Frontal cortex (tissue), 4 donors: ENCODE measurements at places on chromosomes 1 and 21.

DNA sequence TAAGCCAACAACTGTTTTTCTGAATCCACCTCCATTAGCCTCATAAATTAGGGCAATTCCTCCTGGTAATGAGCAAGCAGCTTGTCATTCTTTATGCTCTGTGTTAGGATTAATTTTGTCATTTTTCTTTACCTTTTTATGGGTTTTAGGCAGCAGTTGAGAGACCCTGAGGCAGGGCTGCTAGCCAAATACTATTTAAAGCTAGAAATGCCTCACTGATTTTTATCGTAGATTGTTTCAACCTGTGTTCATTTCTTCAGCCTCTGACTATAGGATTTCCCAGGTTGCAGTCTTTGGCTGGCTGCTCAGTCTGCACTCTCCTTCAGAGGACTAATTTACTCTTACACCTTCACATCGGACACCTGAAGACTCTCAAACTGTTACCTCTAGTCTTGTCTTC lies 61.9 kb upstream of the RABGAP1L start:
- DNase-seq, result no peak

- no peak for DNase-seq
These were observed 98.2 kb upstream of the ZNHIT6 start for GRCh38 chr1:85806236-85806965.

DNA sequence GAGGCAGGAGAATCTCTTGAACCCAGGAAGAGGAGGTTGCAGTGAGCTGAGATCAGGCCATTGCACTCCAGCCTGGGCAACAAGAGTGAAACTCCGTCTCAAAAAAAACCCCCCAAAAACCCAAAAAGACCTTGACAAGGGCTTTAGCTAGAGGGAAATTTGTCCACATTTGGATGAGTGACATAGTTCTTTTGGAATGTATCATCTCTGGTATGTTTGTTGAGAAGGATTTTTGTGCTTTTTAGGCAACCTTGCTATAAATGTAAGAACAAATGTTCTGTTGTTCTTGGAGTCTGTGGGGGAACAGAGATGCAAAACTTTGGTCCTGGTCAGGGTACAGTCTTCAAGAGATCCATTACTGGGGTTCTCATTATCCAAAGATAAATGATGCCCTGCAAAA lies 28.9 kb downstream of the INAVA start:
- no peak for DNase-seq

DNA sequence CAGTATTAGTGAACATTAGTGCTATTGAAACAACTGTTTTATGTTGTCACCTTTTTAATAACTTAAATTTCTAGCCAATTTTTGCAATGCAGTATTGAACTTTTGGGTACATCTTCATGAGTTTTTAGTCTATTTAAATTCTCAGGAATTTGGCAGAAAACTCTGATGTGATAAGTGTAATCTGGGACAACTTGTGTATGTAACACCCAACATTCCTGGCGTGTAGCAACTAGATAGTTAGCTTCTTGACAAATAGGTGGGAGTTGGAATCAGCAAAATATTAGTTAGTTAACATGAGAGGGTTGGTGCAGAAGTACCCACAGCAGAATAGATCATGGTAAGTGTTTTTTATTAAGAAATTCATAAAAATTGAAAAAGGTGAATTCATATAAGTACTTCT lies 111.6 kb downstream of the ITSN1 start:
- no peak for DNase-seq

DNA sequence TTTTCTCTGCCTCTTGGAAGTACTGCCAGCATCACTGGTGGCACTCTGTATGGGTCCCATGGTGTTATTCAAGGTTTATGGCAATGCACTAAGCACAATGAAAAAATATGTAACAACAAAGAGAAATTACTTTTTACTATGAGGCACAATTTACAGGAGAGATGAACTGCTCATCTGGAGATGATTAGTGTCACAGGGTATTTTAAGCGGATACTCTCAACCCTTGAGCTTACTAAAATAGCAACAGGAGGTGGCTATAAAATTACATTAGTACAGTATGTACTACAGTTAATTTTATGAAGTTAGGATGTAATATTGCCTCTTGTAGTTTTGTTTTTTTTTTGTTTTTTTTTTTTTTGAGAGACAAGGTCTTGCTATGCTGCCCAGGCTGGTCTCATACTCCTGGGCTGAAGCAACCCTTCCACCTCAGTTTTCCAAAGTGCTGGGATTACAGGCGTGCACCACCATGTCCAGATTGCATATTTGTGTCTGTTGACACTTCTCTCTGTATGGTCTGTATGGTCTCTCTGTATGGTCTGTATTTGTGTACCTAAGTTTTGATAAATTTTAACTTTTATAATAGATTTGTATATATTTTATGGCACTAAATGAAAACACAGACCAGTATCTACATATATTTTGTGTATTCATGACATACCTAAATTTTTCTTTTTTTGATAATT lies 175.6 kb upstream of the HP1BP3 start:
- no peak for DNase-seq

DNA sequence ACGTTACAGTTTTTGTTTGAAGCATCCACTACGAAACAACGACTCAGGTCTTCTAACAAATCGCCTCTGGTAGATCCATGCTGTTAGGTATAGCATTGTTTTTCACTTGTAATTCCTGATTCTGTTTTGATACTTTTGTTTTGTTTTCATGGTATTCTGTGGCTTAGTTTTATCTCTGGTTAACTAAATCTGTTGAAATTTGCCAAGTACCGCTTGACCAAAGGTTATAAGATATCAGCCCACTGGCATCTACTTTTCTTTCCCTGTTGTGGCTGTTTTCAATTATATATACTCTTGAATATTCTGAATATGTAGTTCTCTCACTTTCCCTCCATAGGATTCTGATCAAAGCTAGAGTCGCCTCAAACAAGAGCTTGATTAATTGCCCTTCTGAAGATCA lies 274.8 kb upstream of the C1orf105 start:
- DNase-seq, result no peak

DNA sequence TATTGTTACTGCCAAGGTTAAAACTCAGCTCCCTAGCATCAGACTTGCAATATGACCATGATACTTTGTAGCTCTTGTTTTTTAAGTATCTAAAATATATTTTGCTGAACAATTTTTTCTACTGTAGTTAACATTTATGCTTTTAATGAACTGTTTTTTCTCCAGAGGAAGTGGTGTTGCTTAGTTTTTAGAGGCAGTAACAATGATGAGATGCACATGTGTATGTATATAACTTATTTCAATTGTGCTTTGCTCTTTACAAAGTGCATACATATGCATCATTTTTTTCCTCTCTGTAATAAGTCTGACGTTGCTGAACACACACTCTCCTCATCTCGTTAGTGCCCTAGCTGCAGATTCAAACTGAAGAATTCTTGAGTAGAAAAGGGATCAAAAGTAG lies 418.8 kb downstream of the ZP4 start:
- no peak for DNase-seq
